Left hindlimb (tissue), 1 donor: ENCODE measurements at places on chromosomes 12 and 14.

DNA sequence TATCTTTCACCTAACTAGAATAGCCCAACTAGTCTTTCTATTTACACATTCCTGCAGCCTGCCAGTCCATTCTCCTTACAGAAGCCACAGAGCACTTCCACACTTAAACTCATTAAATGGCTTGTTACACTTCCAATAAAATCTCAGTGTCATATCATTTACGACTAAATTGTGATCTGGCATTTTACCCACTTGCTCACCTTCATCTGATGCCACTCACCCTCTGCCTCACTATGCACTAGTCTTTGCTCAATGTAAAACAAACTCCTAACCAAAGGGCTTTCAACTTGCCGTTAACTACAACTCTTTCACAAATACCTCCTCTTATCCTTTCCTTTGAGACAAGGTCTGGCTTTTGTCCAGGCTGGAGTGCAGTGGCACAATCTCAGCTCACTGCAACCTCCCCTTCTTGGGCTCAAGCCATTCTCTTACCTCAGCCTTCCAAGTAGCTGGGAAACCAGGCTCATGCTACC is 24.1 kb downstream of the YAF2 start:
- no peak for DNase-seq

GRCh38 chr12:132282950-132283771 is 46.2 kb downstream of the GALNT9 start:
- DNase-seq, result no peak

GRCh38 chr12:67645601-67646000 is 2.9 kb upstream of the DYRK2 start:
- DNase-seq, result no peak

DNA sequence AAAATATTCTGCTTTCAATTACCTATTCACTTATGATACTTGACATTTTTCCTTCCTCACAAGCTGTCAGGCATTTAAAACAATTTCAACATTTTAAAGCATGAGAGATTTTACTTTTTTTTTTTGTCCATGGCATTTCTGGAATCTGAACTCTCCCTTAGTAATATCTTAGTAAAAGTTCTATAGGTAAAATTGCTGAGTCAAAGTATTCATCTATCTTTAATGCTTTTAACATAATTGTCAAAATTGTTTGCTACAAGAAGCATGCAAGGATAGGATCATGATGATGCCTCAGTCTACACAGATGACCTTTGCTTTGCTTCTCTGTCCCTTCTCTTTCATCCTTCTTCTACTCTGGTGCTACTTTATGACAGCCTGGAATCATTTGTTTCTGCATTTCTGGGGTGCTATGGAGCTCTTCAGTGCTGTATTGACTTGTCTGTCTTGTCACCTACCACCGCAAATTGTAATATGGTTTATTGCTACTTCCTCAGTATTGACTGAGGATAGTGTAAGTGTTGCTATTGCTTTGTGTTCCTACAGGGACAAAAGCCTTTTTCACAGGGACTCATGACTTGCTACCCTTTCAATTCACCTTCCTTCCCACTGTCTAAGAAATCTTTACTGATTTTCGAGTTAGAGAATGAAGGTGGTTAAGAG is 589.8 kb upstream of the ATP2B1 start:
- no peak for DNase-seq

- DNase-seq, result no peak
Measured at GRCh38 chr14:56145965-56146364, 27.8 kb downstream of the PELI2 start.

- DNase-seq, result no peak
Measured at GRCh38 chr14:49778421-49778820, 10.5 kb downstream of the KLHDC2 start.

- no peak for DNase-seq
Measured at GRCh38 chr12:9243999-9244649, 35.9 kb upstream of the PZP start.

GRCh38 chr12:96493106-96493505 is 3.7 kb downstream of the CFAP54 start:
- no peak for DNase-seq

- DNase-seq, result no peak
Measured at GRCh38 chr12:95629392-95629791, 78.1 kb upstream of the USP44 start.

DNA sequence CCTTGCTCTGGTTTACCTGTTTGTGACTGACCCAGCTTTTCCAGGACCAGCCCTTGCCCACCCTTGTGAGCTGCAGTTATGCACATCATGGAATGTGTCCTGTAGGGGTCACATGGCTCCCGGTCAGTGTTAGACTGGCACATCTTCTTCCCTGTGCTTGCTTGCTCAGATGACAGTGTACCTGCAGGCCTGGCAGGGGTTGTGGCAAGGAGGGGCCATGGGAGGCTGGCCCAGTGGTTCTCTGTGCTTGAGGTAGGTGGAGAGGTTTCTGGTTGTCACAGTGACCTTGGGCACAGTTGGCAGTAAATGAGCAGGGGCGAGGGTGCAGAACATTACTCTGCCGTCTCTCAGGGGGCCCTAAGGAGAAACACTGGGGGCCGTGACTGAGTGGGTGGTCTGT is 27.6 kb upstream of the RD3L start:
- DNase-seq, result no peak

DNA sequence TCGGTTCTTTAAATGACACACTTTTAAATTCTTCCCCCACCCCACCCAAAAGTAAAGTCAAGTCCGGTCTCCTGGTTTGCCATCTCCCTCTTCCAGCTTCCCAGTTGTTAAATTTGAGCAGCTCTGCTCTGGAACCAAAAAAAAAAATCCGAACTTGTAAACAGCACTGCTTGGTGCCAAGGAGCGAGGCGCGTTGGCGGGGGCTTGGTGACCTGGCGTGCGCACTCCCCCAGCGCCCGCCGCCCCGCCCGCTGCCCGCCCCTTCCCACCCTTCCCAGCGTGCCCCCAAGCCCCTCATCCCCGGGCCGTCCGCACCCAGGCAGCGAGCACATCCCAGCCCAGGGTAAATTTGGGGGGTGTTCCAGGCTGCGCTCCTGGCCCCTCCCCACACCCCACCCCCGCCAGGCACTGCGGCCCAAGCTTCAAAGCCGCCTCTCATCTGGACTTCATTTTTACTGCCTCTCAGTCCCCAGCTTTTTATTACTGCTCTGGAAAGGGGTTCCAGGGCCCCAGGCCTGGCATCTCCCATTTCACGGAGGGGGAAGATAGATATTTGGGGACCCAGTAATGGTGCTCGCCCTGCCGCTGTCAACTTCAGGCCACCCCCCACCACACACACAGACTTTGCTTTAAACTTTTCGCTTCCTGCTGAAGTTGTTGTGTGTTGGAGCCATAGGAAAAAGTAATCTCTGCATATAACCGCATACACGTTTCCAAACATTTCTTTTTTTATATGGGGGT is 11.7 kb upstream of the ITGB7 start:
- peak; percentile 83 for DNase-seq

GRCh38 chr14:102496958-102497744 is 12.4 kb downstream of the ANKRD9 start:
- peak; percentile 16 for DNase-seq

- no peak for DNase-seq
Measured at GRCh38 chr14:52860209-52860608, 68.8 kb upstream of the GNPNAT1 start.

- DNase-seq, result no peak
Measured at GRCh38 chr12:3363608-3364007, 127.4 kb upstream of the PRMT8 start.

DNA sequence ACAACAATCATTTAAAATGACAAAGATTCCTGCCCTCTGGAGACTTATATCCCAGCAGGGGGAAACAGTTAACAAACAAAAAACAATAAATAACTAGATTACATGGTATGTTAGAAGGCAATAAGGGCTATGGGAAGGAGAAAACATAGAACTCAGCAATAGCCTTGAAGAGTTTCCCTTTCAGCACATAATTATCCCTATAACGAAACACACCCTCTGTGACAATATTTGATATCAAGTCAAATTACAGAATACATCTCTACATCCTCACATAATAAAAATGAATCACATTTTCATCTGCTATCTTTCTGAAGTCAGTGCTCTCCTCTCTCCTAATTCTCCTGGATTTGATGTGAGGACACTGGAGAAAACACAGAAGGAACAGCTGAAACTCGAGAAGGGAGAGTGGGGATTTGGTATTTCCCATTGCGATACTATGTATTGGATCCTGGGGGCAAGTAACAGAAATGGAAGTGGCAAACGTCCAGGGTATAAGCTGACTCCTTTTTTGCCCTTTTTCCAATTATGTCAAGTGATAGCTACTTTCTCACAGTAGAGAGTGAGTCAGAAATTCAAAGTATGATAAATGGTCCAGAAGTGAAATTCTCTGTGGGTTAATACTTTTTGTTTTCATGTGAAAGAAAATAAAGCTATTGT is 9.7 kb upstream of the PTGER2 start:
- DNase-seq, result no peak

GRCh38 chr12:54564768-54565167 is 15.4 kb downstream of the PDE1B start:
- DNase-seq, result no peak

DNA sequence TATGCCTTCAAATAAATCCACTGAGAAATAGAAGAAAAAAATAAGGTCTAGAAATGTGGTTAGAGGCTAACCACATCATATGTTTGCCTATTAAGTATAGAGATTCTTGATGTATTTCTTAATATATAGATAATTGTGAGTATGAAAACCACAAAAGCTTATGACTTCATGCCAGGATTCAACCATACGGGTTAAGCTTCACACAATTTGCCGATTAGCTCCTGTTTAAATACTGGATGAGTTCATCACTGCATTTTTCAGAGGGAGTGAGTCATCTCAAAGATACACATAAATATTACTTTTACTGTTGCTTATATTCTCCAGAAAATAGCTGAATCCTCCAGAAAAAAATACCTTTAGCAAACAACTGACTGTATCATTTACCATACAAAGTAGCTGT is 79.6 kb downstream of the RPL10L start:
- DNase-seq, result no peak

DNA sequence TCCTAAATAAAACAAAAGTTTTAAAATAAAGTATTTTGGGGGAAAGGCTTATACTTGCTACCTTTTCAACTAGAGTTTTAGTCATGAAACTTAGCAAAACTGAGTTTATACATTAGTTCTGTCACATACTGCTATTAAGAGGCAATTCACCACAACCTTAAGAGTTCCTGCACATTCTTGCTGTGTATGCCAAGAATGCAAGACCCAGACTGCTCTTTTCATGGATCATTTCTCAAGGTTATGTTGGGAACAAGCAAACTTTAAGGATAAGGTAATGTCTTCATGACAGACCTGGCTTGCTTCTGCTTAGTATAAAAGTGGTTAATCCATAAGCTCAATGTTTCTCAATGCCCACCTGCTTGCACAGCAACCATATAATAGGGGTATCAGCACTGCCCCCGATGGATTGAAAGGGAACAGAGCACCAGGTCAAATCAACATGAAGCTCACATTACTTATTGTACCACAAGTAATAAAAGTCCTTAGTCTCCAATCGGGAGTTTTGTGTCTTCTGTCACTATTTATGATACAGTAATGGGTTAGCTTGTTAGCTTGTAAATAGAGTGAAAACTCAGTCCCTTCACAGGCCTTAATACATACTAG is 67.6 kb downstream of the KIF21A start:
- no peak for DNase-seq

DNA sequence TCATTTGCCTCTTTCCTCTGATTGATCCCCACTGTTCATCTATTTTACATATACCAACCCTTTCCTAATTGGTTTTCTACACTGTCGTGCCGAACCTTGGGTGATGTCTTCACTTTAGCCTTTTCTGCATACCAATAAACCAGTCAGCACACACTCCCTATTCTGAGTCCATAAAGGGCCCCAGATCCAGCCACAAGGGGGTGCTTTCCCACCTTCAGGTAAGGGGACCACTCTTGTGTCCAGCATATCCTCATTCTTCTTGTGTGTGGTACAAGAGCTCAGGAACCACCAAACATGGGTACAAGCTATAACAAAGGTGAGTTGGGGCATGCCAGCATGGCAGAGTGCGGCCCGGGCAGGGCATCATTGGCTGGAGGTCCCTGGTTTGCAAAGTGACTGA is 859.8 kb downstream of the FSCB start:
- no peak for DNase-seq

DNA sequence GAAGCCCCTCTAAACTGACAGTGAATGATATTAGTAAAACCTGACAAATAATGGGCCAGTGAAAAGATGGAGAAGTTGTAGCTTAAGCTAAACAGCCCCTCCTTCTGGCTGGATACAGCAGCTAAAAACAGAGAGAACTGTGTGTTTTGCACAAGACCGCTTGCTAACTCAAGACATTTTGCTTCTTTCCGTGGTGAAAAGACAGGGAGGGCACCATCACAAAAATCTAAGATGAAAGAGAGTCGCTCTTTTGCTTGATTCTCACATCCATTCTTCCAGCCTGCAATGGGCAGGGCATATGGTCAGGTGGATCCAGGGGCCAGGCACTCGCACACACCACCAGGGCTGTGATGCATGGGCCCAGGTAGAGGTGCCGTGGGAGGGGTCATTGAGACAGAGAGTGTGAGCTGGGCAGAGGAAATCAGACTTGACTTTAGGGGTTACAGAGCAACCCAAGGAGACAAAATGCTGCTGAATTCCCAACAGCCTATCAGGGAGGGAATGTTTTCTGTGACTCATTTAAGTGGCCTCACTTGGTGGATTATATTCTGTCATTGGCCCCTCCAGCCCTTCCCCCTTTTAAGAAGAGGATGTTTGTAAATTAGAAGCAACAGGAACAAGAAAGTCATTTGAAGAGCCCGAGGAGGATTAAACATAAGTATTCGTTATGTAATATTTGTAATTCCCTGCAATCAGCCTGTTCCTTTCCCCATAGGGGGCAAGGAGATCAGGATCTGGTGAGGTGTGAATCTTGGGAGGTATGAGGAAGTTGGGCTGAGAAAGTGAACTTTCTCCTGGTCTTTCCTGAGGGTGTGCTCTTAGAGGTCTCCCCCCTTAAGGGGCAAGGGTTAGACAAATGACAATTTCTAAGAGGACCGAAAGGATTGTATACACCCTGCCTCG is 12.3 kb downstream of the EMP1 start:
- no peak for DNase-seq

DNA sequence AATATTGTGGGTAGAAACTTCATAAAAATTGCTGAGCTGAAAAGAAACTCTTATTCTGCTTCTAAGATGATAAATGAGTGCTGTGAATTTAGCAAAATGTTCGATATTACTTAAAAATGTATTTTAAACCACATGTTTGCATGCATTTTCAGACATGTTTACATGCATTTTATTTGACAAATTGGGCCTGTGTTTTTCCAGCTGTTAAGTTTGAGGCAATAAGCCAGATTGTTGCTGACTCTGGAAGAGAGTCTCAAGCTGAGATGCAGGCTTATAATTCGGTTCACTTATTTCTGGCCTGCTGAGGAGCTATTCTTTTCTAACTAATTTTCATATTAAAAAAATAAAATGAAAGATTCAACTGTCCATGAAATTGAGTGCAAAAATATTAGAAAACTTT is 110.1 kb downstream of the SYNE2 start:
- DNase-seq, result no peak

DNA sequence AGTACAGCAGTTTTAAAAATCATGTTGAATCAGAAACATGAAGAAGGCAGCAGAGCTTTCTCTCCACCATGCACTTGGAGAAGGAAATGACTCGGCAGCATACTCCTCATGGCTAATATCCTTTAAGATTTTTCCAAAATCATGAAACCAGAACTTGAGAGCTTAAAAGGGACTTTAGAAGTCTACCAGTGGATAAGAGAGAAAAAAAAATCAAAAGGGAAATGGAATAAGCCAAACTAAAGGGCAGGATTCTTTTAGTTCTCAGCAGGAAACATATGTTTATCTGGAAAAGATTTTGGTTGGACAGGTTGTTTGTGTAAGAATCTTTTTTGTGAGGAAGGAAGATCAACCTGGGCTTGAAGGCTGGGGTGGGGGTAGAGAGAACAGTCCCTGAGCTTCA is 111.8 kb downstream of the PRKCH start:
- DNase-seq, result no peak

- DNase-seq, result no peak
Measured at GRCh38 chr14:93333631-93334103, 831 bp upstream of the BTBD7 start.
